Suppressor macrophage (primary cell): ENCODE measurements at places on chromosomes 5 and 9.

DNA sequence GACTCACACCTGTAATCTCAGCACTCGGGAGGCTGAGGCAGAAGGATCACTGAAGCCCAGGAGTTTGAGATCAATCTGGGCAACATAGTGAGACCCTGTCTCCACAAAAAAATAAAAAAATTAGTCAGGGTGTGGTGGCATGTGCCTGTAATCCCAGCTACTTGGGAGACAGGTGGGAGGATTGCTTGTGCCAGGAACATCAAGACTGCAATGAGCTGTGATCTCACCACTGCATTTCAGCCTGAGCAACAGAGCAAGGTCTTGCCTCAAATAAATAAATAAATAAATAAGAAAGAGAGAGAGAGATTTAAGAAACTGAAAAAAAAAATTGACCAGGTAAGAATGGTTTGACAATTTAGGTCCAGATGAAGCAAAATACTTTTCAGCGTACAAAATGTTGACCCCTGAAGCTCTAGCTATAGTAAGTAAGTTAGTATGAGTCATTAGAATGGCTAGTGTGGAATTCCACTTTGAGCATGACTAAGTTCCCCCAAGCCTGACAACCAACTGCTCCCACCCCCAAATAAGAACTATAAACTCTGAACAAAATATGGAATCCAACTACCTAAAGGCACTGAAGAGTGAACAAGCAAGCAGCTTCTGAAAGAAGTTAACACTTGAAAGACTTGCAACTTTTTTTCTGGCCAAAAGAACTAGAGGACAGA, 217.8 kb upstream of the TLE4 start:
- no peak for DNase-seq

DNA sequence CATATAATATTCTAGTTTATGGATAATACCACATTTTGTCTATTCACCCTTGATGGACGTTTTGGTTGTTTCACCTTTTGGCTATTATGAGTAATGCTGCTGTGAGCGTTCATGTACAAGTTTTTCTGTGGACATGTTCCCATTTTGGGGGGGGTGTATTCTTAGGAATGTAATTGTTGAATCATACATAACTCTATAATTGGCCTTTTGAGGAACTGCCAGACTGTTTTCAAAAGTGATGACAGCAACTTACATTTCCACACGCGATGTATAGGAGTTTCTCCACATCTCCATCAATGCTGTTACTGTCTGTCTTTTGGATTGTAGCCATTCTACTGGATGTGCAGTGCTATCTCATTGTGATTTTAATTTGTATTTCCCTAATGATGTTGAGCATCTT, 69.8 kb downstream of the SLC46A2 start:
- peak; percentile 38 for DNase-seq

DNA sequence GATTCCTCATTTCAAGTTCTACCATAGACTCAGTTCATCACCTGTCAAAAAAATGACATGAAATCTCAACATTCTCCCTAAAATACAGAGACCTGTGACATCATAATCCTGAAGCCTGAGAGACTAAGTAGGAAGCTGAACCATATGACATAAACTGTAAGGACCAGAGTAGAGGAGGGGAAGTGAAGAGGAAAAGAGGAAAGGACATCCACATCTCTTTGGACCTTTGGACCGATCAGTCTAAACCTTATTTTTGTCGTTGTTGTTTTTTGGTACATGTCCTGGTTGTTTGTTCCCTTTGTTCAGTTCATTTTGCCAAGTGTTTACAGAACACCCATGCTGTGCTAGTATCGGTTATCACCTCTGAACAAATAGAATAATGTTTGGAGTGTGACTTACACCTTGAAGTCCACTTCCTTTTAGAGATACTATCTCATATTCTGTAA, 41.9 kb downstream of the LURAP1L start:
- no peak for DNase-seq

DNA sequence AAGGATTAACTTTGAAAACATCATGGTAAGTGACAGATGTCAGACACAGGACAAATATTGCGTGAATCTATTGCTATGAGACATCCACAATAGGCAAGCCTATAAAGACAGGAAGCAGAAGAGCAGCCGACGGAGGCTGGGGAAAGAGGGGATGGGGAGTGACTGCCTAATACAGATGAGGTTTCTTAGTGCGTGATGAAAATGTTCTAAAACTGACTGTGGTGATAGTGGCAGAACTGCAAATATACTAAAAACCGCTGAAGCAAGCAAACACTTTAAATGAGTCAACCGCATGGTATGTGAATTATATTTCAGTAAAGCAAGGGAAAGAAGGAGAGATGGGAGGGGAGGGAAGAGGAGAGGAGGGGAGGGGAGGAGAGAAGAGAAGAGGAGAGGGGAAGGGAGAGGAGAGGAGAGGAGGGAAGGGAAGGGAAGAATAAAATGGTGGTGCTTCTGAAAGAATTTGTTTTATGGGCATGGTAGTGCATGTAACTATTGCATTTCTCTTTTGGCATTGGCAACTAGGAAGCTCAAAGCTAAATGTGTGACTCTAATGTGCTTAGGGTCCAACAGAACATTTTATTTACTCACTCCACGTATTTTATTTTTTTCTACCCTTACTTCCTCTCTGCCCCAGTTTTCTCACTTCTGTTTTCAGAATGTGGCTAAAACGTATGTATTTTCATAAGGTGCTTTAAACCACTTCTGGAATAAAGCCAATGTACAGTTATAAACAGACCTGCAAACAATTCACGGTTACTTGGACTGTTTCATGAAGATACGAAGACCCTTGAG, 21.3 kb downstream of the AKNA start:
- DNase-seq, result peak; percentile 81

GRCh38 chr9:93111001-93111370, 15.0 kb downstream of the CARD19 start:
- DNase-seq, result no peak

DNA sequence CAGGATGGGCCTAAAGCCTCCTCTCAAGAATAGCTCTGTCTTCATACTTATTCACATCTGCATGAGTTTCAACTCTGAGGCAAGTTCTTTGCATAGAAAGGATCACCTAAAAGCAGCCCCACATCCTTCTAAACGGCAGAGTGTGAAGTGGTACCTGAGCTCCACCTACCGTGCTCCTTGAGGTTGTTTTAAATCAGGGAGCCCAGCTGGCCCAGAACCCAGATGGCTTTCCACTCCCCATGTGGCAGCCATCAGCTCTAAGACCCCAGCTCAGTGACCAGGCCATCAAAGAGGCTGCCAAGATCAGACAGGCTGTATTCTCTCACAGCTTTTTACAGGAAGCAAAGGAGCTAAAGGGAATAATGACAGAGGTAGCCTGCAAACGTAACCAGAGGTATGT, 299.3 kb downstream of the RASEF start:
- peak; percentile 3 for DNase-seq

GRCh38 chr9:101398930-101399642, 435 bp downstream of the ZNF189 start:
- peak; percentile 10 for DNase-seq

DNA sequence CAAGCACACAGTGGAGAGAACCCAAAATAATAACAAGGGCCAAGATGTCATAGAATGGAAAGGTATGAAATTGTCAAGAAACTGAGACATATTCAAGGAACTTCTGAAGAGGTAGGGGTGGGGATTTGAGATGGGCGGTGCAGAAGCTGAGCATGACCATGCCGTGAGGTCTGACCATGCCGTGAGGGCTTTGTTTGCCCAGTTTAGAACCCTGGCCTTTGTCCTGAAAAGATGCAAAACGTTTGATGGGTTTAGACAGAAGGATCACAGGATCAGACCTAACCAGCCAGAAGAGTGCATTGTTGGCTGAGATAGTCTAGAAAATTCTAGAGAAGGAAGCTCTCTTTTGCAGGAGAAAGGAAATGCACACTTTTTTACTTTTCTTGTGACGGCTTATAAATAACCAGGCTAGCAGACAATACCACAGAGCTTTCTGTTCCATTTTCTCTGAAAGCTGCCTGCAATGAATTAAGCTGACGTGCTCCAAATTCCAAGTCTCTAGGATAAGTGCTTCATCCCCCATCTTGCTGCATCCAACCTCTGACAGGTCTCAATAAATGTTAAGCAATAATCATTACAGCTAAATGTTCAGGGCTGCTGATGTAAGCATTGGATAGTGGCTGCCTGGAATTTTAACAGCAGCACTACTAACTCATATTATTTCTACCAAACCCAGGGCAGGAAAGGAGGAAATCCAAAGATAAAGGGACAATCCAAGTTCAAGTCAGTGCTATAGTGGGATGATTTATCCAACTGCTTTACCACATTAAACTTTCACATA, 110.9 kb upstream of the IL6ST start:
- DNase-seq, result no peak

GRCh38 chr9:98210435-98210834, 18.0 kb upstream of the CORO2A start:
- no peak for DNase-seq

DNA sequence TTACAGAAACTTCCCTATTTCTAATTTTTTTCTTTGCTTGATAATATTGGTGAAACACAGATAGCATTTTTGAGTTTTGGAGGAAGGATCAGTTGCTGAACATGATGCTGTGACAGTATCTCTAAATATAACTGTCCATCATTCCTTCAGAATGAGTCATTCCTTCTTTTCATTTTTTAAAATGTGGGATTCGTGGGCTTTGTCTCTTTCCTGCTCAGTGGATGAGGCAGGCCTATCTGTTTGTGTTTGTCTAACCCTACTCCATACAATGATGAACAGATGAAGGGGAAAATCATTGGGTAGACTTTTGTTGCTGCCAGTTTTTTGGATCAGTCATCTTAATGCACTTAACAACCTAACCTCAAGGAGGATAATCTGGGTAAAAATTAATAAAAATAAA, 15.7 kb upstream of the OR13C8 start:
- DNase-seq, result no peak

- DNase-seq, result peak; percentile 65
Observed at GRCh38 chr9:21326526-21327139, 8.6 kb downstream of the KLHL9 start.

- DNase-seq, result no peak
Observed at GRCh38 chr5:76591366-76591765, 31.8 kb downstream of the F2RL2 start.

- no peak for DNase-seq
Observed at GRCh38 chr9:17846948-17847655, 268.2 kb downstream of the SH3GL2 start.

- no peak for DNase-seq
Observed at GRCh38 chr5:125679522-125679921, 743.7 kb upstream of the GRAMD2B start.

- no peak for DNase-seq
Observed at GRCh38 chr5:35789732-35790456, 66.8 kb upstream of the IL7R start.

GRCh38 chr5:134465816-134466240, 54.1 kb upstream of the CDKN2AIPNL start:
- DNase-seq, result peak; percentile 93

GRCh38 chr5:123088031-123088805, 823 bp upstream of the PRDM6 start:
- DNase-seq, result no peak

- DNase-seq, result no peak
Observed at GRCh38 chr5:161305601-161306000, 240.9 kb downstream of the GABRB2 start.

- peak; percentile 77 for DNase-seq
Observed at GRCh38 chr5:76180814-76181805, 97.9 kb downstream of the SV2C start.

- DNase-seq, result peak; percentile 75
Observed at GRCh38 chr5:133247881-133248624, 196.2 kb downstream of the HSPA4 start.

DNA sequence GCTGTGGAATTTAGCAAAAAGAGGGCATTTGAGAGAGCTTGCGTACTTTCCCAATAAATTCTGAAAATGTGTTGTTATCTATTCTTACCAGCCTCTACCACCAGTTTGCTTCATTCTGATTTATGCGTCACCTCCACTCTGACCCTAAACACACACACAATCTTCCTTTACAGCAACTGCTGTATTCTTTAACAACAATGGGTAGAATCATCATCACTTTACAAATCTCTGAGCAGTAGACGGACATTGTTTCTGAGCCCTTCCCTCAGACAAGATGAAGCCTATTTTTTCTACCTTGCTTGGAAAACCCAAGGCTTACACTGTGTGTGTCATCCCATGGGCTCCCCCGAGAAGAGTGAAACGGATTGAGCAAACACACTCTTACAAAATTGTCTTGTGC, 83.1 kb upstream of the RASA1 start:
- no peak for DNase-seq

GRCh38 chr5:92758552-92758951, 822.5 kb downstream of the NR2F1-AS1 start:
- DNase-seq, result no peak

DNA sequence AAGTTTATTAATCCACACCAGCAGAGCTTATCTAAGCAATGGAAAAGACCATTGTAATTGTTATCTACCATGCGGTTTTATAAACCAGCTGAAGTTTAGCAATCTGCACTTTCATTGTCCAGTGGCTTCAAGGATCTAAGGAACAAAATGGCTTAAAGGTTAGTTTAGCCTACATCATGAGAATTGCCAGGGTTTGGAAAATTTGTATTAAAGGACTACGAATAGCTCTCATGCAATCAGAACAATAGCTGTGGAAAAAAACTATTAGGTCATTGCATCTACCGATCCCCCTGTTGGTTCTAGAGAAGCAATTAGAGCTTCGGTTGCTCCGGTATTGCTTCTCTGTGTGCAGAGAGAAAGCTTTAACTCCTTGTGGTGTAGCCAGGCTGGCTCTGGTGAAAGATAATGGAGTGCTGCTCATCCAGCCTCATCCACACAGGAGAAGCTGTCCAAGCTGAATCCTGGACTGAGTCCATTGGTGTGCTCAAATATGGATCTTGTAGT, 86.3 kb upstream of the SLC12A2 start:
- no peak for DNase-seq
